ENCODE measurements at places on chromosomes 3 and 15.

GRCh38 chr3:56975567-56975966, 84.9 kb upstream of the SPATA12 start:
- DNase-seq, result no peak

DNA sequence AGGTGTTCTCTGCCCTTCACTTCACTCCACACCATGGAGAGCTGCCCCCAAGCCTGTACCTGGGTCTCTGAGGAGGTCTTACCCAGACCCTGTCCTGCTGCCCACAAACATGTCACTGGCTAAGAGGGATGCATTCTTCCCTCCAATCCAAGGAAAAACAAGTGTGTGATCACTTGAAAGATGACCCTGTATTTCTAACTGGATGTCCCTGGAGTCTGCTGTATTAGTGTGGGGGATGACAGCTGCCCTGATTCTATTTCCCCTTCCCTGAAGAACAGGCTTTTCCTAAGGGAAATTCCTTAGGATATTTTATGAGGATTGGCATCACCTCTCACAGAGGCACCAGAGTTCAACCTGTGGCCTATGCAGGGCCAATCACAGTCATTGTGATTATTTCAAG, 55.0 kb upstream of the GATA2 start:
- no peak for DNase-seq

DNA sequence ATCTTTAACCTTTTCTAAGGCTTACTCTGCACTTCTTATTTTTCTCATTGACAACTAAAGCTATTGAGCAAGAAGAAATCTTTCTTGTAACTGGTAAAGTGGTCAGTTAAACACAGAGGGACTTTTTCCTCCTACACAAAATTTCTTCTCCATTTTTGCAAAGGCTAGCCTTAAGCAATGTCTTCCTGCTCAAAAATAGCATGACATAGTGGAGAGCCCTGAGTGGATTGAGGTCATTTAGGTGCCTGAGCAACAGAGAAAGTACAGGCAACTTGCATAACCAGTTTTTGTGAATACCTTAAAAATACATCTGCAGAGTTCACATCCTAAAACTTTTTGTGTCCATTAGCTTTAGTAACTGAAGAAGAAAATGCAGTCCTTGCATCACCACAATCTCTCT, 144.7 kb upstream of the TTC14 start:
- no peak for DNase-seq

DNA sequence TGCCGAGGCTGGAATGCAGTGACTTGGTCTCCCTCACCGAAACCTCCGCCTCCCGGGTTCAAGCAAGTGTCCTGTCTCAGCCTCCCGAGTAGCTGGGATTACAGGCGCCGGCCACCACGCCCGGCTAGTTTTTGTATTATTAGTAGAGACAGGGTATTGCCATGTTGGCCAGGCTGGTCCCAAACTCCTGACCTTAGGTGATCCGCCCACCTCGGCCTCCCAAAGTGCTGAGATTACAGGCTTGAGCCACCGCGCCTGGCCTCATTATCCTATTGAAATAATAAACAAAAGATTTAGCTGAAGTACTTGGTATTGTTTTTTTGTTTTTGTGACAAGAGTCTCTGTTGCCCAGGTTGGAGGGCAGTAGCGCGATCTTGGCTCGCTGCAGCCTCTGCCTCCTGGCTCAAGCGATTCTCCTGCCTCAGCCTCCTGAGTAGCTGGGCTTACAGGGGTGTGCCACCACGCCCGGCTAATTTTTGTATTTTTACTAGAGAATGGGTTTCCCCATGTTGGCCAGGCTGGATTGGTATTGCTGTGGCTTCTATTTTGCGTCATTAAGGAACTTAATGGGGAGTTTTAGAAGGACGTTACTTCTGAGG, 1.5 kb downstream of the RPL35A start:
- DNase-seq, result no peak

DNA sequence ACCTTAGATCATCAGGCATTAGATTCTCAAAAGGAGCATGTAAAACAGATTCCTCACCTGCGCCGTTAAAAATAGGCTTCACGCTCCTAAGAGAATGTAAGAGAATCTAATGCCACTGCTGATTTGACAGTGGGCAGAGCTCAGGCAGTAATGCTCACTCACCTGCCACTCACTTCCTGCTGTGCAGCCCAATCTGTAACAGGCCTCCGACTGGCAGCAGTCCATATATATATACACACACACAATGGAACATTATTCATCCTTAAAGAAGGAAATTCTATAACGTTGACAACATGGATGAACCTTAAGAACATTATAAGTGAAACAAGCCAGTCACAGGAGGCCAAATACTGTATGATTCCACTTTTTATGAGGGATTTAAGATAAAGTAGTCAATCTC, 24.5 kb downstream of the ZNF148 start:
- DNase-seq, result no peak

DNA sequence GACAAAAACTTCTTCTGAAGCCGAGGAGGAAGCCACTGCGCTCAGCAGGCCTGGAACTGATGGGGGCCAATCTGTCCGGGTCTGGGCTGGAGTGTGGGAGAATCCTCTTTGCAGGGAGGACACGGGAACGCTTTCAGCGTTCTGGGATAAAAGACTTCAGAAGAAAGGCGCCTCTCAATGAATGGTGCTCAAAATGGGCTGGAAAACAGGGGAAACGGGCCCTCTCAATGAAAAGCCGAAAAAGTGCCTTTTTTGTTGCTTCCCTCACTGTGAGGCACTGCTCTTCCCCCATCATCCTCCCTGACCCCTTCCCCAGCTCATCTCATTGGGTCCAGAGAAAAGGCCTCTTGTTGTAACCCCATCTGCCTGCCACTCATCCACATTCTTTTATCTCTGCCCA, 119.5 kb upstream of the LRIG1 start:
- no peak for DNase-seq

- DNase-seq, result no peak
These were observed 497 bp upstream of the CLASP2 start for GRCh38 chr3:33718595-33718907.

DNA sequence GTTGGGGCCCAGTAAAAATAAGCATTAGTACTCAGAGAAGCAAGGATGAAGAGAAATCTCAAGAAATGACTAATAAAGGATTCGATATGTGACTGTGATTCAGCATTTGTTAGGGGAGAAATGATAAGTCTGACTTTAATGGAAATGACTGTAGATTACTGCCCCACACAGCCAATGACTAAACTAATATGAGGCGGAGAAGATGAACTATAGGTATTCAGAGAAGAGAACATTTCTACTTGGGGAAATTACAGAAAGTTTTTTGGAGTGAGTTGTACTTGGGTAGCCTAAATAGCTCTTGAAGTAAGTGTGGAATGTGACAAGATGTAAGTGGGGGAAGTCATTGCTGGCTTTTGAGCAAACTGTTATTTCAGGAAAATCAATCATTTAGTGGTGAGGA, 380.0 kb downstream of the PDCD6IP start:
- no peak for DNase-seq

GRCh38 chr3:172853921-172854666, 103.6 kb downstream of the ECT2 start:
- no peak for DNase-seq

DNA sequence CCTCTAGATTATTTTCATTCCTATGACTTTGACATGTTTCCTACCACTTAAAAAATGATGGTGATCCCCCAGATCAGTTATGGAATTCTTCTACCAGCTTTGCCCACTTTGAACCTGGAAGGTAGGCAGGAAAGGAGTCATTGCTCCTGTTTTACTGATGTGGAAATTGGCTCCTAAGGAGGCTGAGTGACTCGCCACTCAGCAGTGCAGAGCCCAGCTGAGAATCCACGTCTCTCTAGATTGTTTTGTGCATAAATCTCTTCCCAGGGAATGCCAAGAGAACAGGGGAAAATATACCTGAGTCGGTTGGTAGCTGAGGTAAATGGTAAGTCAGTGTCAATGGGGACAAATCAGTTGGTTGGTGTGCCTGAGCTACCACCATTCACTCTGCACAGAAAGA, 4.7 kb downstream of the LTF start:
- no peak for DNase-seq

DNA sequence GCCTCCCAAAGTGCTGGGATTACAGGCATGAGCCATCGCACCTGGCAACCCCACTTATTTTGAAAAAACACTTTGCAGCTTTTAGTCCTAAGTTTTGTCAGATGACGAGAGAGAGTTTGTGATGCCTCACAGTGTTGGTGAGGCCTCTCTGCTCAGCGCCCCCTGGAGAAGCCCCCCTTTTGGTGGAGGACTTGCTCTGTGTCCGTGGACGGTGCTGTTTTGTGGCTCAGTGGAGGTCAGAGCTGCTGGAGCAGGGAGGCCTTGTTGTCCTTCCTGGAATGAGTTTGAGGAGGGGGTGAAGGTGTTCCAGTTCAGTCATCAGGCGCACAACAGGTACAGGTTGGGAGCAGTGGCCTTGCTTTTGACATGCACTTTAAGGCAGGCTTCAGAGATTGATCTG, 58.0 kb downstream of the PGPEP1L start:
- DNase-seq, result no peak

GRCh38 chr3:115363071-115363470, 216.0 kb upstream of the ZBTB20 start:
- DNase-seq, result no peak

GRCh38 chr3:177057768-177058167, 139.5 kb downstream of the TBL1XR1 start:
- DNase-seq, result no peak

- no peak for DNase-seq
These were observed 71.8 kb downstream of the CHDH start for GRCh38 chr3:53774414-53774813.

- DNase-seq, result no peak
These were observed 2.1 kb downstream of the TNK2 start for GRCh38 chr3:195905970-195906864.

DNA sequence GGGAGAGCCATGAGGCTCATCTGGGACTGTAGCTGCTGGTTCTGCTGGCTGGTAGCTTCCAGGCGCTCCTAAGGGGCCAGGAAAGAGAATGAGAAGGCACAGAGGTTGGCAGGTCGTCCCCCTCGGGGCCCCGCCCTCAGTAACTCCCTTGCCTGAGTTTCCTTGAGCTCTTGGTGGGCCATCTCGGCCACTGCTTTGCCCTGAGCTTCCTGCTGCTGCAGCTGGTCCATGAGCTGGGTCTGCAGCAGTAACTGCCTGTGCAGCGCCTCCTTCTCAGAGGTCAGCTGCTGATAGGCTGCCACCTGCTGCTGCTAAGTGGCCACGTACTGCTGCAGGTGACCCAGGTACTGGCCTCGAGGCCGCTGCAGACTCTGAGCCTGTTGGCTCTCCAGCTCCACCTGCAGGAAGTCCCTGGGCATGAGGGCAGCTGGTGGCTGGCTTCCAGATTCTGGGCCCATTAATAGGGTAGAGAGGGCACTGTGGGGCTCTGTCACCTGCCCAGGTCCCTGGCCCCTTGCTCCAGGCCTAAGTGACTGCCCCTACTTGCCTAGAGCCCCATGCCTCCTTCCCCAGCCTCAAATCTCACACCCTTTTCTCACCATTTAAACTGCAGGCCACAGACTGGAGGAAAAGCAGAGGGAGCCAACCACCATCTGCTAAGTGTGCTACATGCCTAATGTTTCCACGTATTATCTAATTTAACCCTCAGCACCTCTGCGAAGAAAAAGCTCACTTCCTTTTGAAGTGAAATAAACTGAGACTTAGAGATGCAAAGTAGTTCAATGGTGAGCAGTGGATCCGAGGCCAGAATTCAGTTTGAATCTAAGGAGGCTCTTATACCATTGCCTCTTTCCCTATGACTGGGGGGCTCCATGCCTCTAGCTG, 10.8 kb upstream of the VPS33B start:
- no peak for DNase-seq

DNA sequence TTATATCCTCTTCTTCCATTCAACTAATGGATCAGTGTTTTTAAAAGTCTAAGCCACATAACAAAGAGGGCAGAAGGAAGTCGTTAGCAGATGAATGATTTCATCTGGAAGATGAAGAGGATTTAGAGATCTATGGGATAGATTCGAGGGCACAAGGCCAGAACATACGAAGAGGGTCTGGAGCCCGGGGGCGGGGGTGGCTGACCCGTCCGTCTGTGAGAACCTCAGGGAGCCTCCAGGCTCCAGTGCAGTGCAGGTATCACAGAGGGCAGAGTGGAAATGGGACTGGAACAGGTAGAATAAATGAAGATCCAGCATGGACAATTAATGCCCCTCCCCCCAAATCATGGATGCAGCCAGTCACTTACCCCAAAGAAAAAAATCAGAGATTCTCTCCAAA, 1.5 kb upstream of the GOLGA8B start:
- DNase-seq, result no peak

DNA sequence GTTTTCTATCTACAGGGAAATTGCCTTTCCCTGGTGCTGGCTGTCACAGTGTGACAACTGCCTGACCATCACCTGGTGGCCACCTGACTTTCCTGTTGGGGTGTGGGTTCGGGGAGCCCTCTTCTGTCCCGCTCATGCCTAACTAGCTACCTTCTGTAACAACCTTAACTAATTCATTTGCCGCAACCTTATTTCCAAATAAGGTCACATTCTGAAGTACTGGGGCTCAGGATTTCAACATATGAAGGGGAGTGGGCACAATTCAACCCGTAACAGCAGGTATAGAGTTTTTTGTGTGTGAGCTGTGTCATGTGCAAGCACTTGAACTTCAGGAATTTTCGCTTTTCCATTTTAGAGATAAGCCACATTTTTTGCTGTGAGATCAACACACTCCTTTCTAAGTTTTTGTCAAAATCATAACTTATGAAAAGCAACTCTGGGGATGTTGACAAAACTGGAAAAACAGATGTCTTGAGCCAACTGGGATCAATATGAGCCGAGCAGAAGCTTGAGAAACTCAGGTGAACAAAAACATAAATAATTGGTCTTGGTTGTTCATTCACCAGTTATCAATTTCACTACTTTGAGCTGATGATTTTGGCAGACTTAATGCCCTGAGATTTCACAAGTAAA, 242.0 kb upstream of the RGMA start:
- no peak for DNase-seq

GRCh38 chr15:52511084-52511483, 17.6 kb downstream of the MYO5A start:
- DNase-seq, result no peak

Data from stimulated activated CD4-positive, alpha-beta T cell treated with anti-CD3 and anti-CD28 coated beads, Interleukin-1b, Interleukin-23, amount 100 ng/mL, for 1 hour (primary cell).